Stimulated activated CD4-positive, alpha-beta T cell treated with anti-CD3 and anti-CD28 coated beads, Interleukin-1b, Interleukin-23, amount 100 ng/mL, for 1 hour (primary cell): ENCODE measurements at places on chromosomes 1 and 21.

DNA sequence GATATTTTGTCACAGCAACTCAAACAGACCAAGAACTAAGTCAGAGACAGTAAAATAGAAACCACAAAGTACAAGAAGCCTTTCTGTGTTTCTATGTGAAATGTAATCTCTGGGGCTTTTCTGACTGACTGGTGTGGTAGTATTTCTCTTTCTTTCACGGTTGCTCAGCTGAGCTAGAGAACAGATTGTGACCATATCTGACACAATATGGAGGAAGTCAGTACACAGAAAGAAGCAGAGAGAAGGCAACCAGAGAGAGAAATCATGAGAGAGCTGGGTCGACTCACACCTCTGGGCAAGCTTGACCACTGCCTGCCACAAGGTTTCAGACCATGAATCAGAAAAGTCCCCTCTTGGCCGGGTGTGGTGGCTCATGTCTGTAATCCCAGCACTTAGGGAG is 208.9 kb upstream of the GREM2 start:
- no peak for DNase-seq

- no peak for DNase-seq
These were observed 2.0 kb downstream of the IFNLR1 start for GRCh38 chr1:24185076-24185475.

DNA sequence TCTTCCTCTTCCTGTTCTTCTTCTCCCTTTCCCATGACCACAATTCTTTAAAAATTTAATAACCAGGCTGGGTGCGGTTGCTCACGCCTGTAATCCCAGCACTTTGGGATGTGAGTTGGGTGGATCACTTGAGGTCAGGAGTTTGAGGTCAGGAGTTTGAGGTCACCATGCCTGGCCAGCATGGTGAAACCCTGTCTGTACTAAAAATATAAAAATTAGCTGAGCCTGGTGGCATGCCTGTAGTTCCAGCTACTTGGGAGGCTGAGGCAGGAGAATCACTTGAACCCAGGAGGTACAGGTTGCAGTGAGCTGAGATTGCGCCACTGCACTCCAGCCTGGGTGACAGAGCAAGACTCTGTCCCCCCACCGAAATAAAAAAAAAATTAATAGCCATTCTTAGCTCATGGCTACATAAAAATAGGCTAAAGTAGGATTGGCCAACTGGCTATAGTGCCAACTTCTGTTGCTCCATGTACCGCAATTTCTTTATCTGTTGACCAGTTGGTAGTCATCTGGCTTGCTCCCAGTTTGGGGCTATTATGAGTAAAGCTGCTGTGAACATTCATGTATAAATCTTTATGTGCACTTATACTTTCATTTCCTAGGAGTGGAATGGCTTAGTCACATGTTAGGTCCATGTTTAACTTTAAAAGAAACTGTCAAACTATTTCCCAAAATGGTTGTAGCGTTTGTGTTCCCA is 136.3 kb downstream of the PEX14 start:
- no peak for DNase-seq

DNA sequence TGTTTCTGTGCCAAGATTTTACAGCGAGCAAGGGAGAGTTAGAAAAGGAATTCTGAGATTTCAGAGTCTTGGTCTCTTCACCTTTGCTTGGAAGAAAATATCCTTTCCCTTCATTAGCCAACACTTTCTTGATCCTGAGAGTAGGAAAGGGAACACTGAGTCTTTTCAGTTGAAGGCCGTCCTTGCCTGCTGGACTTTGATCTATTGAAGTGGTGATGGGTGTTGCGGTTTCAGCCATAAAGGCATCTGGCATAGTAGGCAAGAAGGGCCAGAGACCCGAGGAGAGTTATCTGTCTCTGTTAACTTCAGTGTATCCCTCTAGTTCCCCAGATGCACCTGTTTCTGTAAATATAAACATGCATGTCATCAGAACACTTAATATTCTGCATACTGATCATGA is 9.7 kb downstream of the SELE start:
- DNase-seq: no peak

GRCh38 chr1:170530972-170531757 is 801 bp upstream of the GORAB start:
- DNase-seq: no peak

DNA sequence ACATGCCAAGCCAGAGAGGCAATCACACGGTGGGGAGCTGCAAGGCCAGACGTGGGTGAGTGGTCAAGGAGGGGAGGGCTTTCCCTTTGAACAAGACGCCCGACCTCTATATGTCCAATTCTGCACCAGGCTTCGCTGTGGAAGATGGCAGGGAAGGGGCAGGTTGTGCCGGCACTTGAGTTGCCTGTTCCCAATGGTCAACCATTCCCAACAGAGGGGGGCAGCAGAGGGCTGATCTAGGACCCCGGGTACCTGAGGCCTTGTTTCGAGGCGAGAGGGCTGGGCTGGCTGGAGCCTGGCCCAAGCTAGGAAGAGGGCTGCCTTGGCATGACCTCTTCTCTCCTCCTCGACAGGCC is 64.9 kb downstream of the TMEM53 start:
- DNase-seq: no peak

DNA sequence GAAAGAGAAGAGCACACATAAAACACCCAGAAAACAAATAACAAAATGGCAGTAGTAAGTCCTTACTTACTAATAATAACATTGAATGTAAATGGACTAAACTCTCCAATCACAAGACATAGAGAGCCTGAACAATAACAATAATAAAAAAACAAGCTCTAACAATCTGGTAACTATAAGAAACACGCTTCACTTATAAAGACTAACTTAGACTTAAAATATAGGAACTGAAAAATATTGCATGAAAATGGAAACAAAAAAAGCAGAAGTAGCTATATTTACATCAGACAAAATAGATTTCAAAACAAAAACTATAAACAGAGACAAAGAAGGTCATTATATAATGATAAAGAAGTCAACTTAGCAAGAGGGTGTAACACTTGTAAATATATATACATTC is 83.1 kb upstream of the LYPLAL1 start:
- DNase-seq: no peak

GRCh38 chr1:219478811-219479210 is 134.1 kb downstream of the ZC3H11B start:
- no peak for DNase-seq

DNA sequence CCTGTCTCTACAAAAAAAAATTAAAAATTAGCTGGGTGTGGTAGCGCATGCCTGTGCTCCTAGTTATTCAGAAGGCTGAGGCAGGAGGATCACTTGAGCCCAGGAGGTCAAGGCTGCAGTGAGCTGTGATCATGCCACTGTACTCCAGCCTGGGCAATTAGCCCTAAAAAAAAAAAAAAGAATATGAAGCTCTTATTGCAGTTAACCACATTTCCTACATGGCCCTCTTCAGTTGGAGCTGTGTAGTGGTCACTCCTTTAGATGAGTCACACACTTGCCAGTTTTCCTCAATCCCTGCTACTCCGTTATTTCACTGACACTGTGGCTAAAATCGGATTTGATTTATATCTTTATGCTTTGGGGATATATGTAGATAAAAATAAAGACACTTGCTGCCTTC is 11.8 kb downstream of the NFYC start:
- no peak for DNase-seq

- no peak for DNase-seq
These were observed 13.9 kb downstream of the URB1 start for GRCh38 chr21:32378956-32379355.

DNA sequence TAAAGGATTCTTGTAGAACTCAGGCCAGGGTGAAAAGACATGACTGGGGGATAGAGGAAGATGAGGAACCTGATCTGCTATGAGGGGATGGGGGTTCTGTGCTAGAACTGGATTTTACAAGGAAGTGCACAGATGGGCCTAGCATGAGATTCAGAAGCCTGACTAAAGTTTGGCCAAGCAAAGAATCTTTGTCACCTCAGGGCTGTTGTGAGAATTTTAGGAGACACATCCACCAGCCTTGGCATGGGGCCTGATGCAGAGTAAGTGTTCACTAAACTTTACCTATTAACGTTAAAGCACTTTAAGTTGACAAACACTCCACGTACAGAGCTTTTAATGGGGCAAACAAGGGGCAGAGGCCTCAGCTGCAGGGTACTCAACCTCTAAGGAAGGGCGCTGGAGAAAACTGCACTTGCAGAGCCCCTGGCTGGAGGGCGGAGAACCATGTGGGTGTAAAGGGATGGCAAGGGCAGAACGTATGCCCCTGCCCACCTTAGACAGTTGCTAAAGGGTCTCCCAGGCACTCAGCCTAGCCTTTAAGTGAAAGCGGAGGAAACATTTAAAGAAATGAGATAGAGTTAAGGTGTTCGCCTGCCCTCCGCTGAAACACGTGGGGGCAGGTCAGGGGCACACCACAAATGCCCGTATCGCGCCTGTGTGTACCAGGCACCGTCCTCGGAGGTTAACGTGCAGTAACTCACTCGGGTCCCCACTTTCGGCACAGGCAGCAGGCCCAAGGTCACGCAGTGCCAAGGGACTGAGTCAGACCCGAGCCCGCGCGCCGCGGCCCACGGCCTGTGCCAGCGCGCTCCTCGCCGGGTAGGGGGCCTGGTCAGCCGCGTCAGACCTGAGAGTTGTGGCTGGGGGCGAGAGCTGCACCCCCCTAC is 990 bp upstream of the MRPS6 start:
- no peak for DNase-seq

DNA sequence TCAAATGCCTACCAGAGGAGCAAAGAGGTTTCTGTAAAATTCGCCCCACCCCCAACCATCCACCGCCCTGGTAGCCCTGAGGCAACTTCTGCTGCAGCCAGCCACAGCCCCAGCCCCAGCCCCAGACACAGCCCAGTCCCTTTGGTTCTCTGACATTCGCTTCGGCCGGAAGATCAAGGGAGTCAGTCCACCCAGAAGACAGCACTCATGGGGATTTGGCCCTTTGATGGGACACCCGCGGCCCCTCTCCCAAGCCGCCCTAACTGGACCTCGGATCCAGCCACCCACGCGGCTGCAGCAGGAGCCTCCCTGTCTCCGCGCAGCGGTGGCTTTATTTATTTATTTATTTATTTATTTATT is 3881.0 kb downstream of the SRGAP2C start:
- no peak for DNase-seq

DNA sequence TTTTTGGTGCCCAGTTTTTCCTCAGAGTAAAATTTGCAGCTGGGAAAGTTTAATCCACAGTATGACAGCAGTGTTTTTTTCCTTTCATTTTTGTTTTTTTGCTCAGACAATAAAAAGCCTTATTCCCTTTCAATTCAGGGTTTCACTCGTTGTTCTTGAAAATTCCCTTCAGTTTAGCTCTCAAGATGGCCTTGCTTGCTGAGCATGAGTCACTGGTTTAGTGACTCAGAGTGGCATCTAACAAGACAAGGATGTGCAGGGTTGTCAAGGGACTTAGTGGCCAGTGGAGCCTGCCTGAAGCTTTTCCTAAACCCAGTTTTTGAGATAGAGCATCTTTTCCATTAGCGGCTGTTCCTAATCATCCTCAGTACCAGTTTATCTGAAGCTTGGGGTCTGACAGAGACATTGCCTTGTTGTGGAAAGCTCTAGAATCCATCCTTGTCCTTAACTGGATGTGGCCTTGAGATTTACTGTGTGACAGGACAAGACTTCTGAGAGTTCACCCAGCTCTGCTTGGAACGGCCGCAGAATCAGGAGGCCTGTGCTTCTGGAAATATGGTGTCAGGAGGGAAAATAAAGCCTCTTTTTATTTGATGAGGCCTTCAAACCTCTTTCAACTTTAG is 48.4 kb upstream of the DNAJC6 start:
- no peak for DNase-seq

- no peak for DNase-seq
These were observed 842 bp upstream of the GCSAML start for GRCh38 chr1:247548092-247548491.

DNA sequence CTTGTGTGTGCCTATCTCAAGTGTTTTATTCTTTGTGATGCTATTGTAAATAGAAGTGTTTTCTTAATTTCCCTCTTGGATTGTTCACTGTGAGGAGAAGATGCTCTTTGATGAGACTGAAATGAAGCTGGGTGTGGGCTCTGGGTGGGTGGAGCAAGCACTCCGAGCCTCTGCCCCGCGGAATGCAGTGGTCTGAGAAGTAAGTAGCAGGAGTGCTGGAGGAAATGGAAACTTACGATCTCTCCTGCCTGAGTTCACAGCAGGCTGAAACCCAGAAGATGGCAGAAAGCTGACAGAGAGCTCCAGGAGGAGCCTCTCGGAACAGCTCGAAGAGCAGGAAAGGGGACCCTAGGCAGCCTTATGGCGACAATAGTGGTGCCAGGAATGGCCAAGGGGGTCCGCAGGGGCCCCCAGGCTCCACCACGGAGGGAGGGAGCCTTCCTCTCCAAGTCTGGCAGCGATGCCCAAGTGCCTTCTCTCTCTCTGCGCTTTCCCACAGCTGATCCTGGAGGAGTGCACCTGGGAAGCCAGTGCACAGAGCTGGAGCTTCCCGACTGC is 126.8 kb upstream of the COL6A1 start:
- DNase-seq: no peak

DNA sequence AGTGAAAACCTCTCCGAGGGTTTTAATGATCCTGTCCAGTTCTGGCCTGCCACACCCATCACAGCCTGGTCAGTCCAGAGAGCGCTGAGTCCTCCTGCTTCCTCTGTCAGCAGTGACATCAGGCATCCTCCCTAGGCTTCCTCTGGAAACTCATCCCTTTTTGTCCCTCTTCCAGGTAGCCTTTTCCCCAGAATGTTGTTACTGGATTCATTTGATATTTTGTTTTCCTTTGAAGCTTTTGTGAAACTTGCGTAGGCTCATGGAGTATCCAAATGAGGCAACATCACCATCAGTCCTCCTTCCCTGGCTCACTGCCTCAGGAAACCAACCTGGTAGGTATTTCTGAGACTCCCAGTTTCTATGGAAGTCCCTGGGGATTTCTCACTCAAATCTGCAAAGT is 27.0 kb upstream of the IGSF3 start:
- no peak for DNase-seq

- no peak for DNase-seq
These were observed 33.9 kb downstream of the OLFML2B start for GRCh38 chr1:161989786-161990185.

- no peak for DNase-seq
These were observed 103.1 kb upstream of the SLC2A1 start for GRCh38 chr1:43061757-43062156.

GRCh38 chr1:159168043-159168442 is 3.4 kb upstream of the CADM3 start:
- DNase-seq: no peak

GRCh38 chr1:113780374-113781146 is 21.3 kb upstream of the PHTF1 start:
- no peak for DNase-seq

DNA sequence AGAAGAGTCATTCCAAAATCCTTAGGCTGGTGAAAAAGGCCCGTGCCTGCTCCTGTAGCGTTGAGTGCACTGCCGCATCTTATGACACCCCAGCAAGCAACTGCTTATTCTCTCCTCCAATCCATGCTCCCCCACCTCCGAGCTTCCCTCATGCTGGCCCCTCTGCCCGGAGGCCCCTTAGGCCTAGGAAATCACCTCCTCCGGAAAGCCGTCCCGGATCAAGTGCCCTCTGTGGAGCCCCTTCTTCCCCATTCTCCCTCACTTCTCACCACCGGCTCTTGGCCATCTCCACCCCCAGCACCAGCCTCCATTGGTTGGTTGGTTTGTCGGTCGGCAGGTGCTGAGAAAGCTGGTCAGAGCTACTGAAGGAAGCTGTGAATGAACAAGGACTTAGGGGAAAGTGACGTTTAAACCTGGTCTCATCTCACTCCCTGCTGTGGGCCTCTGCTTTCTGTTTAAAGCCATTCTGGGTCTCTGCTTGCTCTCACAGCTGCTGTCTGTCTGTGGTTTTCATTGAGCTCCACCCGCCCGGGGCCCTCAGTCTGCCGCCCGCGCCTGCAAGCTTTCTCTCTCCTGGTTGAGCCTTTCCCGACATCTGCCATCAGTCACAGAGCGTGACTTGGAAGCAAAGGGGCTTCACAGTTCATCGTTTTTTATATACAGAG is 122.2 kb downstream of the KCNN3 start:
- no peak for DNase-seq
